ENCODE measurements at places on chromosomes 7 and 10. TPM values are rescaled to one million over a fixed set of nuclear protein-coding genes. Genes with fewer than 3 reads are reported as not detected.

Gene NRP1
- polyA plus RNA-seq: 203 TPM

Gene ADCY1
- polyA plus RNA-seq: 2.6 TPM

Gene HHEX
- 43.9 TPM for polyA plus RNA-seq

Gene CNPY1
- polyA plus RNA-seq: not detected

Gene CCDC172
- polyA plus RNA-seq: not detected

Gene NPFFR1
- 0.24 TPM for polyA plus RNA-seq

Gene ITIH2
- 2.5 TPM for polyA plus RNA-seq

Gene PHKG1
- polyA plus RNA-seq: 1.8 TPM

Gene TSPAN33
- polyA plus RNA-seq: 4.9 TPM

Gene HOXA2
- polyA plus RNA-seq: 16.7 TPM

Gene GTF2IRD1
- 33.0 TPM for polyA plus RNA-seq

Gene STEAP2
- 5.8 TPM for polyA plus RNA-seq
